Left hindlimb (tissue), 1 donor: ENCODE measurements at places on chromosomes 13 and 19.

- no peak for DNase-seq
Measured at GRCh38 chr19:5711713-5712161, 8.2 kb downstream of the LONP1 start.

DNA sequence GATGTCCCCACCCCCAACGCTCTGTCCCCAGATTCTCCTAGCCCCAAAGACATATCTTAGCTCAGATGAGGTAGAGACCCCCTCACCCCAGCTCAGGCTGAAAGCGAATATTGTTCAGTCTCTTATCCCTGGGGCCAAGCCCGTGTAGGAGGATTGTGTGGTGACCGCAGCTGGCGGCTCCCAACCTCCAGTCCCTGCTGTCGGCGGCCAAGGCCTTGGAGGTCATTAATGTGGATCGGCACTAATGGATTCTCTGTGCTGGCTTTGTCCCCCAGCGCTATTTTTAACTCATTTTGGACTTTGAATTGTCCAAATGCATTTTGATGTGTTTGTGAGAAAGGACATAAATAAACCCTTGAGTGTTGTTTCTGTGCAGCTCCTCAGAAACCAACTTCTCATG lies 124.2 kb downstream of the UQCRFS1 start:
- no peak for DNase-seq

GRCh38 chr13:112844879-112845278 lies 124.1 kb upstream of the MCF2L start:
- DNase-seq, result no peak

DNA sequence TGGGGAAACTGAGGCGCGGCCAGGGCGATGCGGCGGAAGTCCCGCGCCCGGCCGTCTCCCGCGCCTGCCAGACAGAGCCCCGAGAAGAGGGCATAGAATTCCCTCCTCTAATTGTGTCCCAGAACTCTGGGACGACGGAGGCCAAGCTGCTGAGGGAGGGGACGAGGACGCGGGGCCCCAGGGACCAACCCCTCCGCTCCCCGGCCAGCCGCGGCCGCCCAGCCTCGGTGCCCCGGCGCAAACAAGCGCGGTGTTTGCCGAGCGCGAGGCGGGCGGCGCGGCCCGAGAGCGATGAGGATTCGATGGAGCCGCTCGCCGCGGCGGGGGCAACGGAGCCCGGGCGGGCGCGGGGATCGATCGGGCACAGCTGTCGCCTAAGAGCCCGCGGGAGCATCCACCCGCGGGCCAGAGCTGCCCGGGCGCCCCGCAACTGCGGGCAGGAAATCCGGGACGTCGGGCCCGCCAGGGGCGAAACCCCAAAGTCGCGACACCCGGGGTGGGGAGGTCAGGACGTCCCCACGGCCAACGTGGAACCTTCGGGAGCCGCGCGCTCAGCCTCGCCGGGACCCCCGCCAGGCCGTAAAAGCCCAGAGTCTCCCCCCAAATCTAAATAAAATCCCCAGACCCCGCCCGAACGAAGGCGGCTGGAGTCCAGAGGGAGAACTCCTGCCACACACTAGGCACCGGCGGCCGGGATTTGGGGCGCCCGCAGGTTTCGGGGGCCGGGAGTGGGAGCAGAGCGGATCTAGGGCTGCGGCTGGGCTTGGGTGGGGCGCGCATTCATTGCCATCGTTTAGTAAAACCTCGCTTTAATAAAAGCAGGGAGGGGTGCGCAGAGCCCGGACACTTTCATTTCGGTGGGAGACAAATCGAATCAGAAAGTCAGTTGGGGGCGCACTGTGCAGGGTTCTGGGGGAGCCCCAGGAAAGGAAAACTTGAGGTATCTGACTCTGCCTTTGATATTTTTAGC lies 3.6 kb upstream of the ONECUT3 start:
- DNase-seq, result no peak

DNA sequence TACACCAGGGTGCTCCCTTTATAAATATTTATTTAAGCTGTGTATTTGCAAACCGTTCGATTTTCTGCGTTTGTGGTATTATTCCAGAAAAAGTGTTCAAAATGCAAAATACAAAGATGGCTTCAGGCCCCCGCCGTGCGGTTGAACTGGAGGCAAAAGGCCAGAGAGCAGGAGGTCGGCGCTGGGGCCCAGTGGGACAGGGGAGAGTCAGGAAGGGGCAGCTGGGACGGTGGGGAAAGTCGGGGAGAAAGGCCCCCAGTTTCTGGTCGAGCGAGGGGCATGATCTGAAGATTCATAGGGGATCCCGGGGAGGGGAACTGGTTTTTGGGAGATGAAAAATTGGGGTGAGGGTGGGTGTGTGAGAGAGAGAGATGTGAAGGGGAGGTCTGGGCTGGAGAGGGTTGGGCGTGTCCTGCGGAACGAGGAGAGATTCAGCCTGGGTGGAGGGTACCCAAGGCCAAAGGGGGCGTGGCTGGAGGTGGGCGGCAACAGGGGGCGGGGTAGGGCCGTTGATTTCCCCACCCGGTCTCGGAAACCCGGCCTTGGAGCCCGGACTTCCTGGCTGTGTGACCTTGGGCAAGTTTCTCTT lies 678 bp downstream of the ISOC2 start:
- peak; percentile 92 for DNase-seq

- no peak for DNase-seq
Measured at GRCh38 chr13:45015300-45015699, 26.0 kb downstream of the GPALPP1 start.

DNA sequence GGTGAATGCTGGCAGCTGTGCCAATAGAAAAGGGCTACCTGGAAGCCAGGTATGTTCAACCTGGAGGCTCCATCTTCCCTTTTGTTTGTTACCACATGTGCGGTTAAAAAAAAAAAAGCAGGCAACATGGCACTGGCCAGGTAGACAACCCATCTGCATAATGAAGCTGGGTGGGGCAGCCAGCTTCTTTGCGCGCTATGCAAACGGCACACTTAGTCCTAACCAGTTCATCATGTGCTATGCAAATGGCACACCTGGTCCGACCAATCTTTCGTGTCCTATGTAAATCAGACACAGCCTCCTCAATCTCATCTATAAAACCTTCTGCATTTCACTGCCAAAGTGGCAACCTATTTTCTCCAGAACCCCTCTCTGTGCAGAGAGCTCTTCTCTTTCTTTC lies 11.3 kb upstream of the IGSF23 start:
- DNase-seq, result no peak

DNA sequence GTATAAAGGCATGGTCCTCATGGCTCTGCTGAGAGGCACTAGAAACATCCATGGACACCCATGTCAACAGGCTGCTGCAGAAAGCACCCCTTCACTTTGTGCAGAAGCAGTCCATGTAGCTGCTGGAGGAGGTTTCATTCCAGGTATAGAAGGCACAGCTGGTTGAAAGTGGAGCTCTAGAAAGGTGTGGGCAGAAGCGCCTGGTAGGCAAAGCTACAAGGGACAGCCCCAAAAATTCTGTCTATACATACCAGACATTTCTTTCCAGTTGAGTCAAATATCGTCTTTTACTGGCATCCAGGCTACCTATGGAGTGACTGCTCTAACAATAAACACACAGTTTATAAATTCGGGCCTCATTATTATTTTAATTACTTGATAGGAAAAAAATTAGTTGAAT lies 129.3 kb downstream of the ENOX1 start:
- no peak for DNase-seq

GRCh38 chr13:31107109-31107508 lies 54.6 kb downstream of the HSPH1 start:
- no peak for DNase-seq

GRCh38 chr19:45164577-45165335 lies 4.0 kb upstream of the NKPD1 start:
- DNase-seq, result no peak

GRCh38 chr13:72383646-72384045 lies 343.8 kb downstream of the MZT1 start:
- DNase-seq, result no peak

DNA sequence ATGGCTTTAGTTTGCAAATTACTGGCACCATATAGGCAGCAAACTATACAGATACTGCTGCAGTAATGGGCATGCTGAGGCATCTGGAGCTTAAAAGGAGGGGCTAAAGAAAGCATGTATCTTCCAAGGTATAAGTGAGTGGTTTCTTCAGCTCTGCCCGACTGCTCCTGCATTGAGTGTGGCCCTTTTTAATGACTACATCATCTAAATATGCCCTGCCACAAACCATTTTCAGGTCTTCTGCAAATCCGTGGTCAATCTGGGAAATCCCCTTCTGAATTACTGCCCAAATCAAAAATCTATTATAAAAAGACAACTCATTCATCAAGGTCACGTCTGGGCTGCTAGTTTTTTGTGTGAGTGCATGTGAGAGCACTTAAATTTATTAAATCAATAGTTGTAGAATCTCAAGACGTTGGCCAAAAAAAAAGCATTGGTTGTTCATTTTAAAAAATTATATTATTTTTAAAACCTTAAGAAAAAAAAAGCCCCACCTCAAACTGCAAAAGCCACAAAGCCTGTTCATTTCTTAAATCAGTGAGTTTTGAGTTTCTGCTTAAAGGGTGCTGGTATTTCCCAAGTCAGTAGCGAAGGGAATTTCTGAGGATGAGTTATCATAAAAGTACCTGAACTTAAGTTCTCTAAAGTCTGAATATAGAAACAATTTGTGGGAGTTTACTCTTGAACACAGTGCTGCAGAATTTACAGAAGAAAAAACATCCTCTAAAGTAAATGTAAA lies 16.3 kb downstream of the LCP1 start:
- no peak for DNase-seq

GRCh38 chr13:46202188-46202795 lies 9.4 kb upstream of the LRRC63 start:
- no peak for DNase-seq
